ENCODE measurements at places on chromosomes 16 and 17.

DNA sequence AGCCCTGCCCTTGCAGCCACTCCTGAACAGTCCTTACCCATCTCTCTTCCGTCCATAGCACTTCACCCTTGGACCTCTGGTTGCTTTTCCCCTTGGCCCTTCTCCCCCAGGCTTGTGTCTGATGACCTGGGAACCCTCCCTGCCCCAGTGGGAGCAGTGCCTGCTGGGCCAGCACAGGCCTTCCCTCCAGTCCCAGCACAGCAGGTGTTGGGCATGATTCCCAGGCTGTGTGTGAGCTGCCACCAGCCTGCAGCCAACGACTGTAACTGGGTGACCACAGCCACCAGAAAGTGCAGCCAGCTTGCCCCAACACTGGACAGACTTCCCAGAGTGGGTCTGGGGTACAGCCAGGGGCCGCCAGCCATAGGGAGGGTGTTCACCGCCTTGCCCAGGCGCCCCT is 30.0 kb downstream of the CRAMP1 start:
- no peak for DNase-seq

DNA sequence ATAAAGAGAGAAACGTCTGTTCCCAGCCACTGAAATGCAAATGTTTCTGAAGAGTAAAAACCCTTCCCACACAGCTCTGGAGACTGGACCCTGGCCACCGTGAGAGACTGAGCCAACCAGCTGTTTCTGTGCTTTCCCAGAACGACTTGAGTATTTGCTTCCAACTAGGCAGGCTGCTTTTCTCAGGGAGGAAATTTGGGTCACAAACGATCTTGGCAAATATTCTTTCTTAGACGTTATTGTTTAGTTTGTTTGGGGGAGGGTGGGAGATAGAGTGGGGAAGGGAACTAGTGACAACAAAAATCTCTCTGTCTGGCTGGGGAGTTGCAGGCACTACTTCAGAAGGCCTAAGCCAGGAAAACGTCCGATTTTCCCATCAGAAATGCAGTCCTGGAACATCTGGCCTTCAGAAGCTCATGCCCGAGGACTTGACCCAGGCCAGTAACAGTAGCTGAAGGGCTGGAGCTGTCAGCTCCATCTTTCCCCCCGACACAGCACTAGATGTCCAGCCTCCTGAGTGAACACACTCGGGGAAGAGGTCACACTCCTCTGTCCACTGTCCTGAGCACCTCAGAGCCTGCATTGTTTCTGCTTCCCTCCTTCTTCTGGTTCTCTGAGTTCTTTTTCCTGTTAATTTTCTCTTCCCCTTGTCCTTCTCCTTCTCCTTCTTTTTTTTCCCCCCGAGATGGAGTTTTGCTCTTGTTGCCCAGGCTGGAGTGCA is 4.0 kb downstream of the CCDC92B start:
- DNase-seq, result no peak

GRCh38 chr16:64540434-64540833 is 581.4 kb downstream of the CDH11 start:
- no peak for DNase-seq

DNA sequence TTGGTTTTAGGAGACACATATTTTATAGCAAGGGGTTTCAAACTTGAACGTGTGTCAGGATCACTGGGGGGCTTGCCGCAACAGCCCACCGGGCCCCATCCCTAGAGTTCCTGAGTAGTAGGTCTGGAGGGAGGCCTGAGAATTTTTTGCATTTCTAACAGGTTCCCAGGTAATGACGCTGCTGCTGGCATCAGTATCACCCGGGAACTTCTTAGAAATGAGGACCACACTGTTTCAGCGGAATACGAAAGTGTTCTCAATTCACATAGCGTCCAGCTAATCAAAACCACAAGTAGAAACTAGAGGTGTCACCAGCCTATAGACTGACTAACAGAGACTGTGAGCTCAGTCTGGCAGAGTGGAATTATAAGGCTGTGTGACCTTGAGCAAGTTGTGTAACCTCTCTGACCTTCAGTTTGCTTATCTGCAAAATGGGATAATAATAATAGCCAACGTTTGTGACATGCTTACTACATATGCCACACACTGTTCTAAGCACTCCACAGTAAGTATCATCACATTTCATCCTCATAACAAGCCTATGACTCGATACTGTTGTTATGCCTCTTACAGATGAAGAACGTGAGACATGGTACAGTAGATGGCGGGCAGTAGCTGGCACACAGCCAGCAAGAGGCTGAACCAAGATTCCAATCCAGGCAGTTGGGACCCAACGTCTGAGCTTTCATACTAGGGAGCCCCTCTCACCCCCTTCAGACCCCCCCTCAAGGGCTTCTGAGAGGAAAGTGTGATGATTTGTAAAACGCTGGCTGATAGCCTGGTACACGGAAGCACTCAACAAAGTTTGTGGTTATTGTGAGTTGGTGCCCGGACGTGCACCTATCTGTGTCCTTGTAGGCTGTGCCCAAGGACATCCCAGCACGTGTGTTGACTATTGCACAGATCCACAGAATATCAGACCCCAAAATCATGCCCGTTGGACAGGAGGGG is 4.6 kb upstream of the ICAM2 start:
- DNase-seq, result peak; percentile 56

DNA sequence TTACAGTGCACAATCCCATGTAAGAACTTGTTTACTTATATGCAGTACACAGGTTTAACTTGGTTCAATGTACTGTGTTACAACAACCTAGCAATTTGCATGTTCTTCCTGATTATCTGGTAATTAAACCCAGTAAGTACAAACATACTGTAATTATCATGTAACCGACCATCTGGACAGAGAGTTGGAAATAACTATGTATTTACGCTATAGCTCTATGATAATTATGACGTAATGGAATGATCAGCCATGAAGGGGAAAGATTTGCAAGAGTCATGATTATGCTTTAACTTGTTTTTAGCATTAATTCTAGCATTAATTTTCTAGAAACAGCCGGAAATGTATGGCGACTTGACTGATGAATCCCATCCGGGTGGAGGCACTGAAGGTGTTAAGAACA is 74.8 kb upstream of the SALL1 start:
- no peak for DNase-seq

- DNase-seq, result no peak
Observed at GRCh38 chr17:68790492-68790891, 164.7 kb downstream of the ABCA8 start.

DNA sequence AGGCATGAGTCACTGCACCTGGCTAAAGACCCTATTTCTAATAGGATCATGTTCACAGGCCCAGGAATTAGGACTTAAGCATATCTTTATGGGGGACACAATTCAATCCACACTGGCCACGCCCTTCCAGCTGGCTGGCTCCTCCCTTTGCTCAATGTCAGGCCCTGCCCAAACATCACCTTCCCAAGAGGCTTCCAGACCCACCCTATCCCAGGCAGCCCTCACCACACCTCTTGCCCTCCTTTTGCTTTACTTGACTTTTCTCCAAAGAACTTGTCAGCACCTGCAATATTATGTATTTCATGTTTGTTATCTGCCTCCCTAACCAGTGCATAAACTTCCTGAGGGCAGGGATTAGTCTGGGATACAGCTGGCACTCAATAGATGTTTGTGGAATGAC is 109.6 kb upstream of the CDH5 start:
- no peak for DNase-seq

- DNase-seq, result no peak
Observed at GRCh38 chr17:28598389-28598788, 436 bp downstream of the SPAG5 start.

DNA sequence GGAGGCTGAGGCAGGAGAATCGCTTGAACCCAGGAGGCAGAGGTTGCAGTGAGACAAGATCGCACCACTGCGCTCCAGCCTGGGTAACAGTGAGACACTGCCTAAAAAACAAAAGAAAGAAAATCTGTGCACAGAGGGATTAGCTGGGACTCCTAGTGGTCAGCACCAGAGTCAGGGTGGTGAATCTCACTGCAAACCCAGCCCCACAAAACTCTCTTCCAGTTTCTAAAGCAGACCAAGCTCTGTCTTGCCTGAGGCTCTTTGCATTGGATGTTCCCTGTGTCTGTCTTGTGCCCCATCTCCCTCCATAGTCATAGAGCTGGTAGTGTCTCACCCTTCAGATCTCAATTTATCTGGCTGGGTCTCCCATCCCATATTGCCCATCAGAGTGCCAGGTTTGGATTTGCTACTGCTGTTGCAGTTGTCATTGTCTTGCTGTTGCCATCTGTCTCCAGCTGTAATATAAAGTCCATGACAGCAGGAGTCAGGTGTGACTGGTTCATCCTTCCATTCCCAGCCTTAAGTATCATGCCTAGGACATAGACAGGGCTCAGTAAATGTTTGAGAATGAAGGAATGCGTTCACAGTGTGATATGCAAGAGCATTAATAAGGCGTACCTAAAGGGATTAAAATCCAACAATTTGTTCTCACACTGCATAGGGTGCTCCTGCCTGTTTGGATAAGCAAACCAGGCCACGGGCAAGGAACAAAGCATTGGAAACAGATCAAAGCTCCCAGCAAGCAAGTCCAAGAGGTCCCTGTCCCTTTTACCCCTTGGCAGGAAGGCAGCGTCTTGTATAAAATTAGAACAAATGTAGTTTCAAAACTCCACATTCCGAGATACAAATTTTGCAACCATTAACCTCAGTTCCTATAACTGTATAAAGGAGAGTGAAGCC is 614.6 kb upstream of the CDH5 start:
- DNase-seq, result no peak

DNA sequence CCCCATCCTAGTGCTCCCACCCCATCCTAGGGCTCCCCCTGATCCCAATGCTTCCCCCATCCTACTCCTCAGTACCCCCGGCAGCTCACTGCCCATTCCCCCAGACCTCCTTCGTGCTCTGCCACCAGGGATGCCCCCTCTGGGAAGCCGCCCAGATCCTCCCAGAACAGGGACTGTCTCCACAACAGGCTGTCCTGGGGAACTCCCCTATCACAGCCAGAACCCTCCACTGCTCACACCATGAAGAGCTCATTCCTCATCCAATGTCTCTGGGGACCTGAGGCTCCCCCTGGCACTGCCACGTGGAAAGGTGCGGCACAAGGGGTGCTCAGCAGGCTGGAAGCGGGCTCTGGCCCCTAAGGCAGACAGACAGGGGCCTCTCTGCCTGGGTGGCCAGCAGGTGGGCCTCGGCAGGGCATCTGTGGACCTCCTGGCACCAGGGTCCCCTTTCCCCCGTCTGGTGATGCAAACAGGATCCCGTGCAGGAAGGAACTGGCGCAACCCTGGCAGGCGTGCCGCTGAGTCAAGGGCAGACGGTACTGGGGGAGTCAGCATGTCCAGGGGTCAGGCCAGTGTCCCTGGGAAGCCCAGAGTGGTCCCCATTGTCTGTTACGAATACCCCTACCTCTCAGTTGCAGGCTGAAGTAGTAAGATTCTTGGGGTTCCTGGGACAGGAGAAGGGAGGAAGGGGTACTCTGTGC is 14.8 kb upstream of the PVALEF start:
- no peak for DNase-seq

- DNase-seq, result no peak
Observed at GRCh38 chr16:31093132-31093703, 1.4 kb downstream of the VKORC1 start.

- no peak for DNase-seq
Observed at GRCh38 chr17:79830303-79830702, 8.9 kb downstream of the CBX4 start.

DNA sequence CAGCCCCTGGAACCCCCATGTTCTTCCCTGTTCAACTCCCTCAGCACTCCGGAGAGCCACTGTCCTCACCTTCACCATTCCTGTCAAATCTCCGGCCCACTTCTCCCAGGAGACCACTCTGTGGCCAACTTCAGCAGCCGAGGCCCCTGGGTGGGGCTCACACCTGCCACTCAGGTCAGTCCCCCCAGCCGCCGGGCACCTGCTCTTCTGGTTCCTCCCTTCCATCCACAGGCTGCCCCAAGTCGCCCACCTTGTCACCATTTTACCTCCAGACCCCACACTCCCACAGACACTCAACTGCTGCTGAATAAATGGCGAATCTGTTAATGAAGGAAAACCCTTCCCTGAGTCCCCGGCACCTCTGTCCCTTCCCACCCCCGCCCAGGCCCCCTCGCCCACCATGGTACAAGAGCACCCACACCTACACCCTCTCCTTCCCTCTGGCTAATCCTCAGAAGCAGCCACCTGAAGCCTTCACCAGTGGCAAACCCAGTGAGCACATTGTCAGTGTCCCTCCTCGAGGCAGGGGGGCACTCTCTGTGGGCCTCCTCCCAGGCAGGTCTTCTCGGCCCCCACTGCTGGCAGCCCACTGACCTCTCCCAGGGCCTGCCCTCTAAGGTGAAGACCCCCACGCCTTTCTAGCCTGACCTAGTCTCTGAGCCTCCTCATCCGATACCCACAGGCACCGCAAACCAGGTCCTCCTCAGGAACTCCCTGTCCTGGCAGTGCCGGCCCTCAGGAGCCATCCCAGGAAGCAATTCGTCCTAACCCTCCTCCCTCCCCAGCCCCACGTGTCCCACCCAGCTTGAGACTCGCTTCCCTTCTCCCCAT is 8.2 kb downstream of the CANT1 start:
- no peak for DNase-seq

DNA sequence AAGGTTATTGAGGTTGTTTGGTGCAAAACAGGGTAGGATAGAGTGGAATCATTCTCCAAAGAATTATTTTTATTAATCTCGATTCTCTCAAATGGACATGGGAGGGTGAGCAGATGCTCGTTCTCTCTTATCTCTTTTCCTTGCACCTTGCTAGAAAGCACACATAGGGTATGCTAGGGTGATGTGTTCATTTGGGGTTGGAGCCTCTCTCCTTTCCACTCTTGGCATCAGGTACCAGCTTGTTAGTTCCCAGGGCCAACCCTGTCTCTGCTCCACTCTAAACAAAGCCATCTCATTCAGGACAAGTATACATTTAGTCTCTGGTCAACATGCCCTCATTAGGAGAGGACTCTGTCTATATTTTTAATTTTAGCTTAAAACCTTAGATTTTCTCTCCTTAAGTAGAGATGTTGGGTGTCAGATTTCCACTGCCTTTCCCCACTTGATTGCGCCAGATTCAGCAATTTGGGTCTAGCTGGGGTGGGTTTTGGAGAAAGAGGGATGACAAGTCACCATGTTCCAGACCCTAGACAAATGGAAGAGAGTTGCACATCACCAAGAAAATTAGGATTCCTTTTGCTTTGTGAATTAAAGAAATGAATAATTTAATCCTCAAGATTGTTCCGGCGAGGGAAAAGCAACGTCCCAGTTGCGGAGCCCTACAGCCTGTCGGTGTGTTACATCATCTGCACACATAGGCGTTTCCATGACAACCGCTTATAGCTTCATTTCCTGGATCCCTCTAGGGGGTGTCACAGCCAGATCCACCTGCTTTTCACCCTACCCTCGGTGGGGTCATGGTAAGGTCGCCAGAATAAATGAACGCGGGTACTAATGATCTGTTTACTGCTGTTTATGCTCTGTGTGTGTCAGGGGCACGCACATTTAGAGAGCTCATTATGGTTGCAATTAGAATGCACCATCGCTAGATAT is 41.6 kb downstream of the SNX11 start:
- no peak for DNase-seq

GRCh38 chr16:50522324-50522723 is 25.9 kb upstream of the NKD1 start:
- DNase-seq, result no peak
